Stimulated activated naive B cell treated with anti-CD40 and anti-IgM and Interleukin-4, amounts not matched to agents 10 μg/mL and 1 μg/mL and 100 μg/mL, for 72 hours (primary cell): ENCODE measurements at places on chromosomes 1 and 21.

DNA sequence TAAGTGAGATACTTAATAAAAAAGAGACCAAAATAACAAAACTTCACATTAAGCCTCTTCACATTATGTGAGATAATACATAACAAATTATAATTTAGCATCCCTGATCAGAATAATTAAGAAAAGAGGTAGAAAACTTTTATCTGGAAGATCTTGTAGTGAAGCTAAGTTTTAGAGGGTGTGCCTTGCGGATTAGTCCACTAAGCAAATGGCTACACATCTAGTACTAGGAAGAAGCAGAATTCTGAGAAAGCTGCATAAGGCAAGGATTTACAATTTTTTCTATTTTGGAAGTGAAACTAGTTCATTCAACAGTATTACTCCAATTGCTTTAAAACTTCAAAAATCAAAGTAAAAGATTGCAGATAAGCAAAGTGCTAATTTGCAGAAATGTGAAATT, 3.5 kb downstream of the YOD1 start:
- no peak for DNase-seq

DNA sequence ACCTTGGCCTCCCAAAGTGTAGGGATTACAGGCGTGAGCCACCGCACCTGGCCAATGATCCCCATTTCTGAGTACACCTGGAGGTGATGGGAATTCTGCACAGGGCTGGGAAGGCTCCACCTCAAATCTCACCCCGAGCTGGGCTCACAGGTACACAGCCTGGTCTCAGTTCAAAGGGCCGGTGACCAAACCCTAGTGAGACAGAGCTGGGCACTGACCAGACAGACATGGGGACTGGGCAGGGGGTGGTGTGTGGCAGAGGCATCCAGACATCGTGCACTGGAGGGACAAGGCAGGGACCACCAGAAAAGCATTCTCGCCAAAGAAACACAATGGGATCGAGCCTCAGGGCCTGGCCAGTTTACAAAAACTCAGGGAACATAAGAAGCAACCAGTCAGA, 17.2 kb downstream of the LSS start:
- DNase-seq = no peak

GRCh38 chr1:116762781-116763115, 8.5 kb downstream of the CD2 start:
- DNase-seq = no peak

DNA sequence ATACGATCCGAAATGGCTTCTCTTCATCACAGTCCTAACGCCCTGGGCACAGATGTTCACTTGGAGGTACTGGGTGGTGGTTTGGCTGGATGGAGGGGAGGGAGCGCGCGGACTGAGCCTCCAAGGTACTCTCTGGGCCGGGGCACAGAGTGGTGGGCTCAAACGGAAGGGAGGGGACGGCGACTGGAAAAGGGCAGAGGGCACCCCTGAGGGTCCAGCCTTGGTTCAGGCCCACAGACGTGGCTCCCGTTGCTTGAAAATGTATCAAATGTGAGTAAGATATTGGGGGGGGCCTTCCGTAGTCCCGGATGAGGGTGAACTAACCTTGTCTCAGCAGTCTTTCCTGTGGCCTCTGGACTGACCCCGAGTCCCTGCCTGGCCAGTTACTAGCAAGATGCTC, 463 bp downstream of the IL12RB2 start:
- no peak for DNase-seq
